ENCODE measurements at places on chromosomes 6 and 20.

DNA sequence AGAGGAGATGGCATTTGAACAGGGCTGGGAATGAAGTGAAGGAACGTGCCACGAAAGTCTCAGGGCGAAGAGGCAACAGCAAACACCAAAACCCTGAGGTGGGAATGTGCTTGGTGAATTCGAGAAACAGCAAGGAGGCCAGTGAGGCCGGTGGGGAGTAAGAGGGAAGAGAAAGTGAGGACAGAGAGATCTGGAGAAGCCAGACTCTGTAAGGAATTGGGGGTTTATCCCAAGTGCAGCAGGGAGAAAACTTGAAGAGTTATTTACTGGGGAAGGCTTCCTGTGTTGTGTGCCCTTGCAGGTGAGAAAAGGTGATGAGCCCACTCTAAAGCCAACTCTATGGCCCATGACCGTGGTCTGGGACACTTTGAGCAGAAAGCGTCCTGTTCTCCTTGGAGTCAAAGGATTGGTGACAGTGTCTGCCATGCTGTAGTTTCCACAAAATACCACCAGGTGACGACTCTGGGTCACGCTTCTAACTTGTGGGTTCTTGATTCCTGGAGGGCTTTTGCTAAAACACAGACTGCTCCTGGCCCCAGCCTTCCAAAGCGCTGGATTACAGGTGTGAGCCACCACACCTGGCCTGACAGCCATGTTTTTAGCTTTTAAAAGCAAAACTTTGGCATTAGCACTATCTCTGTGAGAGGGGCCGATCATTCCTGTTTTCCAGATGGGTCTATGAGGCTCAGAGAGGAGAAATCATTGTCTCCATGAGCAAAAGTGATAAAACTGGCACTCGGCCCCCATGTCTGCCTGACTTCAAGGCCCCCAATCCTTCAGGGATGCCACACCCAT, 18.0 kb upstream of the CSNK2A1 start:
- peak; percentile 13 for DNase-seq

- no peak for DNase-seq
Measured at GRCh38 chr6:41519305-41519744, 26.9 kb upstream of the FOXP4 start.

GRCh38 chr6:2861060-2861821, 19.6 kb upstream of the SERPINB1 start:
- no peak for DNase-seq

GRCh38 chr6:105094133-105094640, 85.6 kb downstream of the POPDC3 start:
- DNase-seq: no peak

GRCh38 chr6:14083262-14083661, 34.3 kb upstream of the CD83 start:
- no peak for DNase-seq

GRCh38 chr6:85343428-85343827, 106.5 kb upstream of the NT5E start:
- no peak for DNase-seq

- DNase-seq: no peak
Measured at GRCh38 chr6:155265843-155266535, 2.2 kb downstream of the CLDN20 start.

- DNase-seq: no peak
Measured at GRCh38 chr6:111556004-111556403, 49.7 kb downstream of the TRAF3IP2 start.

GRCh38 chr6:124200661-124201060, 397.0 kb downstream of the NKAIN2 start:
- no peak for DNase-seq

All from activated T-helper 1 cell treated with anti-CD3 and anti-CD28 coated beads, Interleukin-2, amount 50 U/mL, for 16 hours (primary cell).